ENCODE measurements at places on chromosomes 12 and 14.
A peak's percentile ranks its signal among the peaks of the same experiment; 100 is the strongest.

DNA sequence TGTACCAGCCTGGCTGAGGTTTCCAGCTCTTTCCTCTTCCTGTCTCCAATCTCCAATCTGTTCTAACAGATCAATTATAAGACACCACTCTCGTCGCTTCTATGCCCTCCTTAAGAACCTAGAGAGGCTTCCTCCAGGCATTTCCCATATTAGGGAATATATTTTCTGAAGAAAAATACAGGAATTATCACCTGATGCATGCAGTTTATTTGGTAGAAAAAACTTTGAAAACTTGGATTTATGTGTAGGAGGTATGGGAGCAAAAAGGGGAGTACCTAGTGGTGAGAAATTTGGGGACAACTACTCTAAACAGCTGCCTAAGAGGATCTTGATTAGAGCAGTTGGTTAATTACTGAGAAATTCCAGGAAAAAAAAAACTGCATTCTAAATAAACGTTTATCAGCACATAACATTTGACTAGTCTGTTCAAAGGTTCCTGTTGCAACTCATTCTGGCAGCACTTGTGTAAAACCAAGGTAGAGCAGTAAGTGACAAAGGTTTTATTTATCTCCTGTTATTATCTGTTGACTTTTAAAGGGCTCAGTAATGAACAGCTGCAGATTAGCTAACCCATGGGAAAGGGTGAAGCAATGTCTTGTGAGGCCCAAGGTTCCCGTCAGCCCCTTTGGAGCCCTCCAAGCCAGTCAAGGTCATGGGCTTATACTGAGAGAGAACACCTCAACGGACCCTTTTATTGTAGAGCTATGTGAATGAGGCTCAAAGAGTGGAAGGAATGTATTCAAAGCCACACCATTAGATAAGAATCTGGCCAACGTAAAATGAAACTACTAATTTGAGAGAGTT, 36.4 kb upstream of the NR1H4 start:
- no peak for DNase-seq

DNA sequence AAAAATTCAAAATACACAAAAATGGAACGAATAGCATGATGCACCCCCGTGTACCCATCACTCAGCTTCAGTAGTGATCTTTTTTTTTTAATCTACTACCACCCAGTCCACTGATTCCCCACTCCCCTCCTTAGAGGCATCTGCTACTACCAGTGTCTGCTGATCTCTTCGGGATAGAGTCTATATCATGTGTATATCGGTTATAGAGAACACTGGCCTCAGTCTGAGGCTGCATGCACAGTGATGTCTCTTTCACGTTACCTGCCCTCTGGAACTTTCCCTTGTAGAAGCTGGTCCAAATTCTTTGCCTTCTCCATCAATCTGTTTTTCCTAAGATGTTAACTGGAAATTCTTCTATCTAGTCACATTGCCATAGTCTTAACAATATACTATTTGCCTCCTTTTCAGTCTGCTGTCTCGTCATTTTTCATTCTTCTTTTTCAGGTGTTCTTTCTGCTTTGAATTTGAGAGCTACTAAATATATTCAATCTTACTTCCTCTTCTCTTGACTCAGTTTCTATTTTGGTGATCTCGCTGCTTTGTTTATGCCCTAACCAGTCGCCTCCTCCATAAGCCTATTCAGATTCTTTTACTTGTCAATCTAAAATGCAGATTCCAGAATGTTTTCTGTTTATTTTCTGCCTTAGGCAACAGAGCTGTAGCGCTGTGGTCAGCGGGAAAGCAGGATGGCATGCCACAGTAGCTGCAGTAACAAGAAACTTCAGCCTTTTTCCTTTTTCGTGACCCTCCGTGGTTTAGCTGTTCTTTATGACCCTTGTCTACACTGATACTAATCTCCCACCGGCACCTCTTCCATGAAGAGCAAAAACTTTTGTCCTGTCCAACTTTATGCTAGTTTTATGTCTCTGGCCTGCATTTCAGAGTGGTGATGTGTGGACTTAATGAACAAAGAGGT, 67.0 kb downstream of the FBXW8 start:
- DNase-seq = no peak

GRCh38 chr12:6211421-6211869, 11.2 kb downstream of the CD9 start:
- DNase-seq = no peak

DNA sequence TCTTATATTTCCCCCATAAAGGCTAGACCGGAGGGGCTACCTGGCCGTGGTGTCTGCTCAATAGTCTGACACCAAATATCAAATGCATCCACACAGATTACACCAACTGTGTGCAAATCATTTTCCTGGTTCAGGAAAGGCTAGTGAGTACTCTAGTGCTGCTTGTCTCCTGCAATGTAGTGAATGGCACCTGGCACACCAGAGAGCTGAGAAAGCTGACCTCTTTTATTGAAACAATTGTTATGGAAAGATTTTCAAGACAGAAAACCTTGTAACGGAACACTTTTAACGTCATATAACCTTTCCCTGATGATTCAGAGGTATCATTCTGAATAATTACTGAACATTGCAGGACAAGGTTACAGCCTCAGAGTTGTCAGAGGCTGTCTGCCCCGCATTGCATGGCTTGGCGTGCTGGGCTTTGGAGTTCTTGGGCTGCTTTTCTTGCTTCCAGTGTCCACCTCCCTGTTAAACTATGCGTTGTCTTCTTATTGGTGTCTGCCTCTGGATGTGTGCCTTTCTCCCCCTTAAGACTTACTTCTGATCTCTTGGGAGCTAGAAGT, 40.7 kb upstream of the HDAC7 start:
- DNase-seq = no peak

DNA sequence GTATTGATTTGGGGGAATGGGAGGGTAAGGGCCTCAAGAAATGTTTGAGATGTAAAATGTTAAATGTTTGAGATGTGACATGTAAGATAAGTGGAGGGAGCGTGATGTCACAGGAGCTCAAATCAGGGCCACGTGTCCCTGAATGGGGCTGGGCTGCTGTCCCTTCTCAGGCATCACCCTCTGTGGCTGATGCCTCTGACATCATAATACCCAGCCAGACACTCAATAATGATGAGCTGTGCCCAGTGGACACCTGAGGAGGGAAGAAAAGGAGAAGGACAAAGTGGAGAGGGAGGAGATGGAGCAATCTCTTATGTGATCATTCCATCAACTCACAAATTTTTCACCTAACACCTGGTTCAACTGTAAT, 120.8 kb downstream of the SAMD4A start:
- DNase-seq = no peak

DNA sequence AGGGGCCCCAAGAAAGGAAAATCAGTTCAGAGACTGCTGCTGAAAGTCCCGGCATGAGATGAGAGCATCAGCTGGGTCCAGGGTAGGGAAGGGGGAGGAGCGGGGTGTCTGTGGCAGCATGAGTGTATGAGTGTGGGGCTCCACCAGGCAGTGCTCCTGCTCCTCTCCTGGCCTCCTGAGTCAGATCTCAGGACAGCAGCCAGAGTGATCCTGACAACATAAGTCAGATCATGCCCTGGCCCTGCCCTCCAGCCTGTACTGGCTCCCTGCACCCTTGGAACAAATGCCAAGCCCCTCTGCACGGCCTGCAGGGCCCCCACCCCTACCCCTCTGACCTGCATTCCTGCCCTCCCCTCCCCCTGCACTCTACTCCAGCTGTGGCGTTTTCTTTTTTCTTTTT, 24.2 kb upstream of the LRP1-AS start:
- no peak for DNase-seq

GRCh38 chr12:79223210-79223609, 358.6 kb downstream of the SYT1 start:
- DNase-seq = no peak

DNA sequence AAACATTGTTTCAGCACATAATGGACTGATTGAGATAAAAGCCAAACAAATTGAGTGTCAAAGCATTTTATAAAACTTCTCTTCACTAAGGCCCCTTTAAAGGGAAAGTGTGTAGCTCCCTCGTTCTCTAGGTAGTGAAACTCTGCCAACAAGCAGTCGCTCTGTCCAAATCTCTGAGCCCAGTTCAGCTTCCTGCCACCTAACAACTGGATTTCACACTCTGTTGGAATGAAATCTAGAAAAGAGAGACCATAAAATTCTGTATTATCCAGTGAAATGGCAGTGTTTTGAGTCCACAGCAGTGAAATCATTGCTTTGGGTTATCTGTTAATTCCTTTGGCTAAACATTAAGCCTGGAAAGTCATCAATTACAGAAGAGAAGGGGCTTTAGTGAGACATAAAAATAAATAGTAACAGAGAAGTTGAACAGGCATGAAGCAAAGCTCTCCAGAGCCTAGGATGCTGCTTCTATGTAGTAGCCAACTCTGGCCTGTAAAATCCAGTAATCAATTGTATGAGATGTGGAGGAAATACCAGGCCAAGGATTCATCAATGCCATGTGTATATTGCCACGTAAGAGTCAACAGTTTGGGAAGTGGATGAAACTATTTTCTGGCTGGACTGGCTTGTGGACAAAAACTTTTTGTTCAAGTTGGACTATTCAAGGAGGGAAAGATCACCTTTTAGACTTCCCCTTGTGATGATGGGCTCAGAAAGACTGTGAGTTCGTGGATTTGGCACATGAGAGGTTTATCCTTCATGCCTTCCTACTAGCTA, 122.5 kb downstream of the WIF1 start:
- DNase-seq = no peak

- no peak for DNase-seq
Observed at GRCh38 chr14:33564774-33565630, 385.9 kb downstream of the EGLN3 start.

DNA sequence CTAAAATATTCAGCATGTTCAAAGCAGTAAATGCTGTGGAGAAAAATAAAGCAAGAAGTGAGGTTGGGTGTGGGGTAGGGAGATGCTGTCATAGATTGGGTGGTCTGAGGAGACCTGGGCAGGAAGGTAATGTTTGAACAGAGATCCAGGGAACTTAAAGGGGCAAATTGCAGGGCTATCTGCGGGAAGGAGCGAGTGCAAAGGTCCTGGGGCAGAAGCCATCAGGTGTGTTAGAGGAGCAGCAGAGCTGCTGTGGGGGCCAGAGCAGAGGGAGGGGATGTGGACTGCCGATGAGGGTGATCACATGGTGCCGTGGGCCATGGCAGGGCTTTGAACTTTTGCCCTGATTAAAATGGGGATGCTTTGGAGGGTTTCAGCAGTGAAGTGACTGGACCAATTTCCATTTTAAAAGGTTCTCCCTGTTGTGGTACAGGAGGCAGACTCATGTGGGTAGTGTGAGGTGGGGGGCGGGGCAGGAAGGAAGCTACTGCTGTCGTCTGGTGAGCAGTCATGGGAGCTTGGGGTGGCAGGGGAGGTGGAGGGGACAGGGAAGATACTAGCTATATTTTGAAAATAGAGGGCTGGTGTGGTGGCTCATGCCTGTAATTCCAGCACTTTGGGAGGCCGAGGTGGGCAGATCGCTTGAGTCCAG, 145.0 kb downstream of the AACS start:
- DNase-seq = no peak

DNA sequence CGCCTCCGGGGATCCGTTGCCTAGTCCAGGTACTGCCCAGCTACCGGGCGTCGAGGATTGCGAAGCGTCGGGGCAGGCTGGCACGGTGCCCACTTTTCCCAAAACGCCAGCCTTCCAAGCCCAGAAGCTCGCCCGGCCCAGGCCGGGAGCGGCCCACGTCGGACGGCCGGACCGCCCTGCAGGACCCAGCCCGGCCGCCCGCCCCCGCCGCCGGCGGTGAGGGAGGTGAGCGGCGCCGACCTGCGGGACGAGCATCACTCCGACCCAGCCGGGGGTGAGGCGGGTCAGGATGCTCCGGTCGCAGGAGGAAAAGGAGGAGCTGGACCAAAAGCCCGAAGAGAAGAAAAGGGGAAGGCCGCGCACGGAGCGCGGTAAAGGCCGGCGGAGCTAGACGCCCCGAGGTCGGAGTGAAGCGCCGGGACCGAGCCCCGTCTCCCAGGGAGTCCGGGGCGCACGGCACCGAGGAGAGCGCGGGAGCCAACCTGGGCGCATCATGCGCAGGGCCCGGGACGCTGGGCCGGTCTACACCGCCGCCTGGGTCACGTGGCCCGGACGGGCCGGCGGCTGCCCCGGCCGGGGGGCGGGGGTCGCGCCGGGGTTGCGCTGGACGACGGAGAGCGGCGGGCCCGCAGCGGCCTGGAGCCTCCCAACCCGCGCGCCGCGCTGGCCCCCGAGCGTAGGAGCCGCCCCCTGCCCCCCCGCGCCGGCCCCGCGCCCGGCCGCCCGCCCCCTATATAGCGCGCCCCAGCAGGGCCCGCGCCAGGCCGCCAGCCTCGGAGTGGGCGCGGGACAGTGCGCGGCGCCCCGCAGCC, at the start of gene AQP5:
Gene AQP5, plus strand, starts transcription at position 762 of the 812 bp plus-strand sequence. CDS start 146 bp downstream, outside the sequence.
- DNase-seq = no peak

DNA sequence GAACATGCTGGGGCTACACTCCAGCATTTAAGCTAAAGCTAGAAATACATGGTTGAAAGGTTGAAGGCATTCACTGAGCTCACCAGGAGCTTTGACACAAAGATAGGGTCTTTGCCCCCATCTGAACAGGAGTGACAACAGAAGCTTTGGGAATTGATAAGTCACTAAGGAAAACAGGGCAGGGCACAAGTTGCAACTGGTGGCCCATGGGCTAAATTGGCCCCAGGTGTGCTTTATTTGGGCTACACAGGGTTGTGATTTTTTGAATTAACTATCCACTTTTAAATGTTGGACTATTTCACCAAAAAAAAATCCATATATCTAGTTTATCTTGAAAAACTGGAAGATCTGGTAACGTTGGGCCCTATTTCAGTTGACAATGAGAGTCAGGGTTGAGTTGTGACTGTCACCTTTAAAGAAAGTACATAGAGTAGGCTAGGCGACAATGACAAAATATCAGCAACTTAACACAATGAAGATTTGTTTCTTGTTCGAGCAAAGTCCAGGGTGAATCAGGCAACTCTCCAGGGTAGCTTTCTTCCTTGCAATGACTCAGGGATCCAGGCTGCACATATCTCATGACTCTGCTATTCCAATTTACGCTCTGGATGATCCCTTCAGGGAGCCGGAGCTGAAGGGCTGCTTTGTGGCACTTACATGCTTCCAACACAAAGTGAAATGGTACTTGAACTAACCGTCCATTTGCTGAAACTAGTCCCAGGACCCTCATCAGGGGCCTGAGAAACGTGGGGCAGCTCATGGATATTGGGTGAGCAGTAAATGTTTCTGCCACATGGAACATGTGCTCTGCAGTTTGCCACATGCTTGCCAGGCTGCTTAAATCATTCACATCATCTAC, 13.3 kb upstream of the EIF4B start:
- DNase-seq = no peak

- DNase-seq = no peak
Observed at GRCh38 chr12:22283508-22283907, 51.0 kb downstream of the ST8SIA1 start.

GRCh38 chr14:96162265-96162664, 42.4 kb upstream of the BDKRB2 start:
- no peak for DNase-seq

GRCh38 chr12:51971679-51972421, 20.4 kb downstream of the ACVR1B start:
- DNase-seq = no peak

DNA sequence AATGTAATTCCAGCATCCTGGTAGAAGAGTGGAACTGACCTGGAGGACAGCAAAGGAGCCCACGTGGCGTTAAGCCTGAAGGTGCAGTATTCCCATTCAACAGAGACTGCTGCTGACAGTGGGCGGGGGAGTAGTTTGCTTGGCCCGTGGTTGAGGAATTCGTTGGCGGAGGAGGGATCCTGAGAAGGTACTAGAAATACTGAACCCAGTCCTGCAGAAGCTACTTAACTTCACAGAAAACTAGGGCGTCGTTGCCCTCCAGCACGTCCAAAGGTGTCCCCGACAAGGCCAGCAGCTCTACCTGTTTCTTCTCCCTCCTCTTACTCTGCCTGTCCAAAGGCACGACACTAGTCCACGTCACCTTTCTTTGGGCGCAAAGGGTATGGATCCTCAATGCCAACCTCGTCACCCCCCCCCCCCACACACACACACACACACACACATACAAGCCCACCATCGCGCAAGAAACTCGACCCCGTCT, 303 bp downstream of the PUS7L start:
- peak; percentile 47 for DNase-seq

GRCh38 chr12:119681111-119681510, 13.2 kb downstream of the PRKAB1 start:
- no peak for DNase-seq
